ENCODE measurements at places on chromosomes 16 and 17. TPM values are rescaled to one million over a fixed set of nuclear protein-coding genes. Genes with fewer than 3 reads are reported as not detected.

Gene TEX14
- total RNA-seq, result 0.16 TPM

DNA sequence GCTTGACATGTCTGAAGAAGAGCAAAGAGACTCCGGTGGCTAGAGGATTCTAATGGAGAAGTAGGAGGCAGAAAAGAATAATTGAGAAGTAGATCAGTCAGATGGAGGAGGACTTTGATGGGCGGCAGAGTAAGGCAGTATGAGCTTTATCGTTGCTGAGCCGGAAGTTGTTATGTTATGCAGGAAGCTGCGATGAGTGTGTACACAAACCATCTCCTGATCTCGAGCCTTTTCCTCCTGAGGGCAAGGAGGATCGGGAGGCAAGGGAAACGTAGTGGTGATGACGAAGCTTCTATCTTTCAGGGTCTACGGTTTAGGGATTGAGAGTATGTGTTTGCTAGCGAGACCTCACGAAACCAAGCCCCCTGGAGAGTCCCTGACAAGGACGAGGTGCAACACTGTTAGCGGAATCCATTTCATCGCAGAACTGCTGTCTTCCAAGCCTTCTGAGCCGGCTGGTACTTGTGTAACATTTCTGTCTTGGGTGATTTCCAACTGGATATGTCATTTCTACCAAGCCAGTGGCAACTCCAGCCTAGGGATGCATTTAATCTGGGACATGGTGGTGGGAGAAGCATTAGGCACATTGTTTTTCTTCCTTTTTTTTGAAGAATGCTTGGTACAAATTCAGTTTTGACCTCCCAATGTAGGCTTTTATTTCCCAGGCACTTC is 45.5 kb downstream of the RBFOX1 start:
- DNase-seq, result no peak

DNA sequence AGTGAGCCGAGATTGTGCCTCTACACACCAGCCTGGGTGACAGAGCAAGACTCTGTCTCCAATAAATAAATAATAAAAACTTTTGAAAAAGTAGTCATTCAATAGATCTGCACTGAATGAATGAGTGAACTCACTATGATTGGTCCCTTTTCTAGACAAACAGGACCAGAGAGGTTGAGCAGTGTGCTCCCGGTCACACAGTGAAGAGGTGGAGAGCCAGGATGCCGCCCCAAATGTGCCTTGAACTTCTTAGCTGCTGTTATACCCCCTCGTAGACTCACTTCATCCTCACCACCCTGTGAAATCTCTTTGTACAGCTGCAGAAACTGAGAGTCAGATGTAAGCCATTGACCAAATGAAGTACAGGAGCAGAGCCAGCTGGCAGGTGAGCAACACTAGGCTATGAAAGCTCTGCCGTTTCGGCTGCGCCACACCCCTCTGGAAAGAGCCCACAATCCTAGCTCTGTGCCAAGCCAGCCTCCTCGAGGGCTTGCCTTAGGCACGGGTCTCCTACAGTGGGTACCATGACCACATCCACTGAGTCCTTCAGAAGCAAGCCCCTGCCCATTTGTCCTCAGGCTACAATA is 7.8 kb upstream of the KIAA0513 start:
- DNase-seq, result peak; percentile 76

- DNase-seq, result no peak
Measured at GRCh38 chr17:58414596-58414997, 2.7 kb downstream of the RNF43 start.

GRCh38 chr17:3978421-3979289 is 14.4 kb upstream of the ATP2A3 start:
- peak; percentile 54 for DNase-seq

- peak; percentile 43 for DNase-seq
Measured at GRCh38 chr17:77838748-77839697, 119.5 kb upstream of the TNRC6C start.

DNA sequence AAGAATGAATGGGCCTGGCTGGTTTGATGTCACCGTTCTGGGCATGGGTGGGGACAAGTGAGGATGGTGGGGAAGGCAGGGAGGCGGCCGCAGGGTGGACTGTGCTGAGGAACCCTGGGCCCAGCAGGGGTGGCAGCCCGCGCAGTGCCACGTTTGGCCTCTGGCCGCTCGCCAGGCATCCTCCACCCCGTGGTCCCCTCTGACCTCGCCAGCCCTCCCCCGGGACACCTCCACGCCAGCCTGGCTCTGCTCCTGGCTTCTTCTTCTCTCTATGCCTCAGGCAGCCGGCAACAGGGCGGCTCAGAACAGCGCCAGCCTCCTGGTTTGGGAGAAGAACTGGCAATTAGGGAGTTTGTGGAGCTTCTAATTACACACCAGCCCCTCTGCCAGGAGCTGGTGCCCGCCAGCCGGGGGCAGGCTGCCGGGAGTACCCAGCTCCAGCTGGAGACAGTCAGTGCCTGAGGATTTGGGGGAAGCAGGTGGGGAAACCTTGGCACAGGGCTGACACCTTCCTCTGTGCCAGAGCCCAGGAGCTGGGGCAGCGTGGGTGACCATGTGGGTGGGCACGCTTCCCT is 6.5 kb upstream of the SERPINF1 start:
- no peak for DNase-seq

Gene TRAF4
- 24.6 TPM for total RNA-seq

- no peak for DNase-seq
Measured at GRCh38 chr17:60091908-60092331, 13.2 kb upstream of the HEATR6 start.

- DNase-seq, result no peak
Measured at GRCh38 chr17:58974354-58974753, 132.3 kb downstream of the TRIM37 start.

- no peak for DNase-seq
Measured at GRCh38 chr17:57377094-57377493, 120.8 kb downstream of the MSI2 start.

Gene ABCC12
- not detected for total RNA-seq

GRCh38 chr16:49890876-49891275 is 35.0 kb upstream of the ZNF423 start:
- no peak for DNase-seq

Gene AANAT
- total RNA-seq, result not detected

Gene CAPNS2
- 2.5 TPM for total RNA-seq

DNA sequence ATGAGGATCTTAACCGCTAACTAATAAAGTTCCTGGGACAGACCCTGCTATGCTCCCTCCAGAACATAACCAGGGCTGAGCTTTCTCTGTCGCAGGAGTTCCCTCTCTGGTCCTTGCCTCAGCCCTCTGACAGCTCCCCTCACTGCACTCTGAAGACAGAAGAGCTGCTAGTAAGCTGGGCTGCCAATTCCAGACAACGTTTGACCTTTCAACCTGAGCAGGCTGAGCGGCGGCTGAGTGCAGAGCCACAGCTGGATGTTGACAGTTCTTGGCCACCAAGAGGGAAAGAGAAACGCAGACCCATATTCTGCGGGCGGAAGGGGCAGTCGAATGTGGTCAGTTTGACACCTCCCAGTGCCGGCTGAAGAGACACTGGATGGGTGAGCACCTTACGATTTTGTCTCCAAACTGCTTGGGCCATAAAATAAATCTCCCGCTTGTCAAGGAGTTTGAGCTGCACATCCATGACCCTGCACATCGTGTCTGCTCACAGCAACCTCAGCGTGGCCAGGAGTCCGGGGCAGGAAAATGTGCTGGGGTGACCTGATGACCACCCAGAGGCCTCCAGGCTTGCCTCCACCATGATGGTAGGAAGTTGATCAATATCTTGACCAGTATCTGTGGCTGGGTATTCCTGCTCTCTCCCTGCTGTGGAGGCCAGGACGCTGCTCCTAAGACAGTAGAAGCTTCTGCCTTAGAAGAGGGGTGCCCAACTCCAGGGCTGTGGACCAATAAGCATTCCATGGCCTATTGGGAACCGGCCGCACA is 209.2 kb downstream of the PARN start:
- DNase-seq, result no peak

DNA sequence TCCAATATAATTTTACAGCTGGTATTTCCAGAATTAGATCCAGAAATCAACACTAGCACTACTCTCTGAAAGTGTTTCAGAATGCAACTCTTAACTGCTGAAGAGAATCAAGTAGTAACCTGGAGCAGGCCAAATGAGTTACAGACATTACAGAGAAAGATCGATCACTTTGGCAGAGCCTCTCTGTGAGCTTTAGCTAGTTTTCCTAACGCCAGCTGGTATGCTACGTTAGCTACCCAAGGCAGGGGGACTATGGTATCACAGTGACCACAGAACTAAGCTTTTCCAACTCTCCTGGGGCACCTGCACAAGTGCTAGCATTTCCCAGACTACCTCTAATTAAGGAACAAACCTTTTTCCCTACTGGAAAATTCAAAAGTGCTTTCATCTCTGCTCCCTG is 30.4 kb downstream of the TRAF4 start:
- no peak for DNase-seq

GRCh38 chr17:66835476-66835875 is 559 bp downstream of the CACNG5 start:
- no peak for DNase-seq
